ENCODE measurements at places on chromosomes 2 and 18.

- DNase-seq: no peak
These were observed 1.4 kb downstream of the PTGR3 start for GRCh38 chr18:75207310-75208154.

GRCh38 chr2:44299635-44300034 lies 24.4 kb downstream of the SLC3A1 start:
- no peak for DNase-seq

- DNase-seq: no peak
These were observed 50.8 kb downstream of the ATOH8 start for GRCh38 chr2:85804583-85804982.

- no peak for DNase-seq
These were observed 967.5 kb upstream of the PIK3C3 start for GRCh38 chr18:40987581-40987980.

- no peak for DNase-seq
These were observed 265.1 kb downstream of the SOCS6 start for GRCh38 chr18:70553936-70554260.

DNA sequence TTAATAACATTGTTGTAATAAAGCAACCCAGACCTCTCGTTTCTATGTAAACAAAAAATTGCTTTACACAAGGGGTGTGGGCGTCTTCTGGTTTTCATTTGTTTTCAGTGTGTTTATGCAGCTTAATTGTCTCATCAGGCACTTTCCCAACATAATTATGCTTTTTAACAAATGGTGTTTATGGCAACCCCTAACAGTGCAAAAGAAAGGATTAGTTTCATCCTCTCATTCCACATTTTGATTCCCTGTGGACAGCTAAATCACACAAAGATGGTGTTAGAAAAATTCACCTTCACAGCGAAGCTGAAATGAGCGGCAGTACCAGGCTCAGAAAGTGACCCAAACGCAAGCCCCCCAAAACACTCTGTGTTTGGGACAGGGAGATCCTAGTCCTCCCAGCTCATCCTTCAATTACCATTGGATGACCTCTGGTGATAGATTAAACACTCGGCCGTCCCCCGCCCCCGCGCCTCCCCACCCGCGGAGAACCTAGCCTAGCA lies 724 bp downstream of the FTCDNL1 start:
- no peak for DNase-seq

DNA sequence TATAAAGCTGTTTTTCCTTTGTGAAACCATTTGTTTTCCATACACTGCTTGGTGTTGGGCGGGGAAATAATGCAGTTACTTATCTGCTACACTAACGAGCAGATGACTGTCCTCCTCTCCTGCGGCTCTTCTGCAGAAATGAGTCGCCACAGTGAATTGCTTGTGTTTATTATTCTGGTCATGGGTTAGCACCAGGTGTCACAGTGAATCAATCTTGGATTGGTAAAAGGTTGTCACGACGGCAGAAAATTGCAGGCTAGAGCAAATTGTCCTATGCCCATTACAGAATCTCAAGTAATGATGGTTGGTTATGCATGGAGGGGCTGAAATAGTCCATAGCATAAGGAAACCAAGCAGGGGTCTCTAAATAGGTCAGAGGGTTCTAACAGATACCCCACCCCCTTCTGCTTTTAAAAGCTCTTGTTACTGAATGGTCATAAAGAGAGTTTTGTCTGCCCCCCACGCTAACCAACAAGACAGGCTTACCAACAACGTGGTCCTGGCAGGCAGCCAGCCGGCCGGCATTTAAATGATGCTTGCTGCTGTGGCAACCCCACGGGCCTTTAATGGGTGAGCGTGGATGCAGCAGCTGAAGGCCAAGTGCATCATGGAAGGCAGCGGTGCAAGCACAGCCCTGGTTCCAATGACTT lies 29.5 kb downstream of the RAB31 start:
- no peak for DNase-seq

- DNase-seq: no peak
These were observed 15.0 kb upstream of the REG1A start for GRCh38 chr2:79105259-79105658.

GRCh38 chr2:126864861-126865260 lies 33.8 kb upstream of the TEX51 start:
- DNase-seq: no peak

DNA sequence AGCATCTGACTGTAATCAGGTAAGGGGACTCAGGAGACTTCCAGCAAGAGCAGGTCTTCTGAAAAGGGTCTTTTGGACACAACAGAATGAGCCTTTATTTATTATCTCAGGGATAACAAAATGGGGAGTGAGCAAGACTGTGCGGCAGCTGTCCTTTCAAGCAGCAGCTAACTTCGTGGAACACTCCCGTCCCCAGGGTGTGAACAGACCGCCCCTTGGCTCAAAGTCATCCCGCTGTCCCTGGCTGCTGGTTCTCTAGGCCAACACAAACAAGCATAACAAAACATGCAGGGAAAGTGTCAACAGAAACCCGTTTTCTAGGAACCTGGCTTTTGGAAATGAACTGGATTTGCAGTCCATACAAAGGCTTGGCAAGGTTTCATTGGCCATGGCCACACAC lies 787.9 kb upstream of the FANCL start:
- no peak for DNase-seq

- DNase-seq: no peak
These were observed 244.7 kb downstream of the HRH4 start for GRCh38 chr18:24704946-24705630.

Data from effector memory CD8-positive, alpha-beta T cell (primary cell).